ENCODE measurements at places on chromosomes 12 and 14.

DNA sequence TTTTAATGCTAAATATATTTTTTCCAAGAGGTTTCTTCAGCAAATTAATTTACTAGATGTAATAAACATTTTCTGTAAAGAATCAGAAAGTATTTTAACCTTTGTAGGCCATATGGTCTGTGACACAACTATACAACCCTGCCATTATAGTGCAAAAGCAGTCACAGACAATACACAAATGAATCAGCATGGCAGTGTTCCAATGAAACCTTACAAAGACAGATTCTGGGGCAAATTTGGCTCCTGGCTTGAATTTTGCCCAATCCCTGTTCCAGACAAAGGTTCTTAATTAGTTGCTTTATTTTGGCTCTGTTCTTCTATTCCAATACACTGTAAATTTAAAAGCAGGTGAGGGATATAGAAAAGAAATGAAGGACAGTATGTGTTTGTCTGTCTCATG is 352.5 kb downstream of the C12orf50 start:
- no peak for DNase-seq

DNA sequence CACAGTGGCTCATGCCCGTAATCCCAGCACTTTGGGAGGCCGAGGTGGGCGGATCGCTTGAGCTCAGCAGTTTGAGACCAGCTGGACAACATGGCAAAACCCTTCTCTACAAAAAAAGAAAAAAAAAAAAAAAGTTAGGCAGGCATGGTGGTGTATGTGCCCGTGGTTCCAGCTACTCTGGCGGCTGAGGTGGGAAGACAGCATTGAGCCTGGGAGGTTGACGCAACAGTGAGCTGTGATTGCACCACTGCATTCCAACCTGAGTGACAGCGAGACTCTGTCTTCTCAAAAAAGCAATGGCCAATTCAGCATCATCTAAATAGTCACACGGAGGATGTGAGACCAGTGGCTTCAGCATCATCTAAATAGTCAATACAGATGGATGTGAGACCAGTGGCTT is 10.4 kb upstream of the SAMD4A start:
- DNase-seq: no peak

- DNase-seq: no peak
Observed at GRCh38 chr12:4555804-4556203, 6.2 kb upstream of the DYRK4 start.

DNA sequence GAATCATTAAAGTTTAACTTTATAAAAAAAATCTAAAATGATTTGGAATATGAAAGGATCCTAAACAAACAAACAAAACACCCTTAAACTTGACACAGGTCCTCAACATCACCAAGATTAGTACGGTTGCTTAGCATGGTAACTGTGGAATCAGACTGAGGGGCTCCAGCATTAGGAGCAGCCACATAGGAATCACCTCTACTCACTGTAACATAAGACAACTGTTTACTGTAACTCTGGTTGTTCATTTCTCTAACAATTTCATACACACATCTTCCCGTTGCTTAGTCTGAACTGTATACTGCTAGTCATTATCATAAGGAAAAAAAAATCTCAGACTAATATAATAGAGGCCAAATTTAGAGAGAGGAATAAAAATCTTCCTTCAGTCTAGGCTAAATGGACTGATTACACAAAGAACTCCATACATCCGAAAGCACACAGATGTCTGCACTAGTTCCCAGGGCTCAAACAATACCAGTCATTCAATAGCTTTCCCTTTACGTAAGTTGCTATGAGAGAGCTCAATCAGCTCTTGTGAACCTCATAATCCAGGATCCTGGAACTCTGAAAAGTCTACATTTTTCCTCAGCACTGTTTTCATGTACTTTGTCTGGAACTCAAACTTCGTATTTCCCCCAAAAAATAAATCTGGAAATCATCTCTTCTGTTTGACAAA is 26.0 kb downstream of the LRP6 start:
- no peak for DNase-seq

GRCh38 chr12:98113548-98113947 is 401.8 kb upstream of the TMPO start:
- no peak for DNase-seq

GRCh38 chr14:77541905-77542304 is 43.3 kb upstream of the ISM2 start:
- no peak for DNase-seq

- DNase-seq: no peak
Observed at GRCh38 chr14:29927376-29928116, at the start of gene PRKD1. TSS of gene PRKD1 (minus strand) at chr14:29927847.

DNA sequence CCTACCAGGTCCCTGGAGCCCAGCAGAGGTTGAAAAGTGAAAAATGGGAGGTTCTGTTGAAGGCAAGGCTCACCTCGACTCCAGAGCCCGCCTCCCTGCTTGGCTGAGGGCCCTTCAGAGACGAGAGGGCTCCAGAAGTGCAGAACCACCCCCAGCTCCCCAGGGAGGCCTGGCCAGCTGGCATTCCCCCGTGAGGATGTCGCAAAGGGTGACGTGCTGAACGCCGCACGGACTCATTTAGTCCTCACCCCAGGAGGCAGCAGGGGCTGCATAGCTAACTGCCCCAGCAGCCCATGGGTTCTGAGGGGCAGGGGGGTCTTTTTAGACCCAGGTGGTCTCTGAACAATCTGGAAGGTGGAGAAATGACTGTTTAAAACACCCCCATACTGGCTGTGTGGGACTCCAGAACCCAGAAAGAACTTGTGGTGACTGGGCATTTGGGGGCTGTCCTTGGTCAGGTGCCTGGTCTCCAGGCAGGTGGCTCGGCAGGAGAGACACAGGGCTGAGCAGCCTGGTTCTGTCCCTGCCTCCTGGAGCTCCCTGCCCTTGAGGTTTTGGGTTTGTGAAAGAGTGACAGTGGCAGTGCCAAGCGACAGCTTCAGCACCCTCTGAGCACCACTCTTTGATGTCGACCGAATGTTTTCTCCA is 32.0 kb downstream of the ANAPC7 start:
- DNase-seq: no peak

GRCh38 chr12:72276181-72276805 is 4.1 kb downstream of the TRHDE start:
- no peak for DNase-seq

- no peak for DNase-seq
Observed at GRCh38 chr14:95218472-95219193, 61.3 kb upstream of the DICER1 start.

DNA sequence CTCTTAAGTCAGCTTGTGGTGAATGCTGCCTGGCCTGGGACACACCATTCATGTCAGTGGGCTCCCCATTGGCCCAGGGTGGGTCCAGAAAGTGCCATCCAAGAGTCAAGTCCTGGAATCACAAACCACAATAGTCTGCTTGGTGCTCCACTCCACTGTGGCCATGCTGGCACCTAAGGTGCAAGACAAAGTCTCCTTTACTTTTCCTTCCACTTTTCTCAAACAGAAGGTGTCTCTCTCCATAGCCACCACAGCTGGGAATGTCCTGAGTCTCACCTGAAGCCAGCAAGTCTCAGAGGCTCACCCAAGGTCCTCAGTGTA is 9.0 kb downstream of the RDH16 start:
- DNase-seq: no peak

DNA sequence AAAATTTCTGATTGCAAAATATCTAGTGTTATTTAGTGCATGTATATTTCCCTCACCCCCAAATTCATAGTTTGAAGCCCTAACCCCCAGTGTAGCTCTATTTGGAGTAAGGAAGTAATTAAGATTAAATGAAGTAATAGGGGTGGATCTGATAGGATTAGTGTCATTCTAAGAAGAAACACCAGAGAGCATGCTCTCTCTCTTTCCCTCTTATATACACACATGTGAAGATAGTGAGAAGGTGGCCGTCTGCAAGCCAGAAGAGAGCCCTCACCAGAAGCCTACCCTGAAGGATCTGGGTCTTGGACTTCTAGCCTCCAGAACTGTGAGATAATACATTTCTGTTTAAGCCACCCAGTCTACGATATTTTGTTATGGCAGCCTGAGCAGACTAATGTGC is 120.3 kb downstream of the TMEM30B start:
- no peak for DNase-seq

- peak; percentile 28 for DNase-seq
Observed at GRCh38 chr12:8078398-8078797, 3.7 kb upstream of the NECAP1 start.

DNA sequence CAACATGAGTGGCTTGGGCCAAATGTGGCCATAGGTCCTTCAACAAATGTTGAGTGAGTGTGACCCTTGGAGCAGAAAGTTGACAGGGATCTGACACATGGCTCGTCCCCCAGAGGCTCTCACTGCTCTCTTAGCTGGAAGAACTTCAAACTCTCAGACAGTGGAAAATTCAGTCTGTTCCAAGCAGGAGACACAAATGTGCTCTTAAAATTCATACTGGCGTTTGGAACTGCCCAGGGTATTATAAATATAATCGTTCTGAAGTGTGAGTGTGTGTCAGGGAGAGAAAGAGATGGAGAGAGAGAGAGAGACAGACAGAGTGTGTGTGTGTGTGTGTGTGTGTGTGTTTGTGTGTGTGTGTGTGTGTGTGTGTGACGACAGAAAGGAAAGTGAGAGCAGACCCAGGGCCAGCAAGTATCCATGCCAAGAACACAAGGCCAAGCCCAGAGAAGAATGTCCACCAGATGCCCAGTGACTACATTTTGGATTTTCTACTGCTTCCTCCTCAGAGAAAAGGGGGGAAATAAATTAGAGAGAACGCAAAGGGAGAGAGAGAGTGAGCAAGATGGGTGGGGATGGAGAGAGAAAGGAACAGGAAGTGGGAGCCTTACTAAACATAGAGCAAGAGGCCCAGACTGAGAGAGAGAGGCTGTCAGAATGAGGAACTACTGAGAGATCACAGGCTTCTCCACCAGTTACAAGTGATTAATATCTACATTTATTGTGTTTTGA is 193.6 kb upstream of the NUDT4 start:
- DNase-seq: no peak

GRCh38 chr12:99619389-99620158 is 28.0 kb upstream of the GARIN6 start:
- DNase-seq: no peak

GRCh38 chr12:130702966-130703732 is 12.9 kb downstream of the RIMBP2 start:
- DNase-seq: no peak

GRCh38 chr14:85423889-85424288 is 106.1 kb upstream of the FLRT2 start:
- no peak for DNase-seq

- DNase-seq: peak; percentile 37
Observed at GRCh38 chr12:124566997-124567672, at the start of gene NCOR2. TSS of gene NCOR2 (minus strand) at chr12:124567612. CDS start at chr12:124495251, 72,361 bp downstream.

DNA sequence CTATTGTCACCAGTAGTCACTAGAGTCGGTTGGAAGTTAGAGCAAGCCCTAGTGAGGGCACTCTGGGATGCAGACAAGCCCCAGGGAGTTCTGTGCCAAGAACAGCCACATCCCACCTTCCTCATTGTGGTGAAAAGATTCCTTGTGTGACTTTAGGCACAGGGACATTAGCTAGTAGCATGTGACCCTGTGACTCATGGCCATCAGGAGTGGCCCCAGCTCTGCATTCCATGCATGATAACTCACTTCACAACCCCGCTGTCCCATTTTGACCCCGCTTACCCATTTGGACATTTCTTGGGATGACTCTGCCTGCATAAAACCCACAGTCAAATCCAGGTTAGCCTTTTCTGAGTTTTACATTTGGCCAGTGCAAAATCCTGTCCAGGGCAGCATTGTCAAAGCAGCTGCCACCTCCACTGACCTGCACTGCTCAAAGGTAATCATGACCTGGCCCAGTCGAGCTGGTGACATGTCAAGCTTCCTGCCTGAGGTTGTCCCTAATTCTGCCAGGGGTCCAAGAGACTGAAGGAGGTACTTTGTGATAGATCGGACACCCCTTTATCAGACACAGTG is 430.5 kb downstream of the DPF3 start:
- DNase-seq: no peak

DNA sequence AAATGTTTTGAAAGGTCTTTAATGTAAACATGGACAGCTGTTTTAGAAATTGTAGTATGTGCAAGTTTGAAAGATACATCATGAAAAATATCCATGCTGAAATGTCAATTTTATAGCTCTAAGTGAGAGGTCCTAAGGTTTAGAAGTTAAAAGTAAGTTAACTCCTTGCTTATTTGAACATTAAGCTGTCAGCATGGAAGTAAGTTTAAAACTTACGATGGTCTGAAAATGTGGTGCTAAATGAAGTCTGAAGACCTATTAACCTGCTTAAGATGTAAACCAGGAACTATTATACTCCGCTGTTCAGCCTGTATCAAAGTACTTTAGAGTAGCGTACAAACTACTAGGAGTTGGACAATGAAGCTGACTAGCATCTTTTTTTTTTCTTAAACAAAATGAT is 1082.4 kb downstream of the TMTC2 start:
- no peak for DNase-seq

GRCh38 chr12:83210933-83211332 is 524.2 kb downstream of the TMTC2 start:
- no peak for DNase-seq

DNA sequence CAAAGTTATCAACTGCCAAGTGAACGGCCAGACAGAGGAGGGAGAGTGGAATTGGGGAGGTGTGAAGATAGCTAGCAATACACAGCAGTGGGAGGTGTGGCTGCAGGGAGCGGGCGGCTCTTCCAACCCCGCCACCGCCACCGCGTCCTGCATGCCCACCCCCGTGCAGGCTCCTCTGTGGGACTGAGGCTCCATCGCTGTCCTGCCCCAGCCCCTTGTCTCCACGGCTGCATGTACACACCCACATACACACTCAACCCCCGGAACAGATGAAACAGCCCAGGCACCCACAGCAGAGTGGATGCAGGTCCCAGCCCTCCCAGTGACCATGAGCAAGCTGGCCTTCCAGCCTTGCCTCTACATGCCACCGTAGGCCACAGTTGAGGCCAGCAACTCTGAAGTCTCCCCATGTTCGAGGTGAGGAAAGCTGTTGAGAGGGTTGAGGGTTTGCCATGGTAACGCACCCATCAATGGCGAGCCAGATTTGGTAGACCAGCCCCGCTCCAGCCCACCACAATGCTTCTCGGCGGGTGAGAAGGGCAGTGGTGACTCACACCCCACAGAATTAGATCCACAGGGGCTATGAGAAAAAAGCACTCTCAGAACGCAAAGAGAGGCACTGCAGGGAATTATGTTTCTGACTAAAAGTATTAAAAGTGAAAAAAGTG is 39.3 kb downstream of the PITPNM2 start:
- DNase-seq: no peak

DNA sequence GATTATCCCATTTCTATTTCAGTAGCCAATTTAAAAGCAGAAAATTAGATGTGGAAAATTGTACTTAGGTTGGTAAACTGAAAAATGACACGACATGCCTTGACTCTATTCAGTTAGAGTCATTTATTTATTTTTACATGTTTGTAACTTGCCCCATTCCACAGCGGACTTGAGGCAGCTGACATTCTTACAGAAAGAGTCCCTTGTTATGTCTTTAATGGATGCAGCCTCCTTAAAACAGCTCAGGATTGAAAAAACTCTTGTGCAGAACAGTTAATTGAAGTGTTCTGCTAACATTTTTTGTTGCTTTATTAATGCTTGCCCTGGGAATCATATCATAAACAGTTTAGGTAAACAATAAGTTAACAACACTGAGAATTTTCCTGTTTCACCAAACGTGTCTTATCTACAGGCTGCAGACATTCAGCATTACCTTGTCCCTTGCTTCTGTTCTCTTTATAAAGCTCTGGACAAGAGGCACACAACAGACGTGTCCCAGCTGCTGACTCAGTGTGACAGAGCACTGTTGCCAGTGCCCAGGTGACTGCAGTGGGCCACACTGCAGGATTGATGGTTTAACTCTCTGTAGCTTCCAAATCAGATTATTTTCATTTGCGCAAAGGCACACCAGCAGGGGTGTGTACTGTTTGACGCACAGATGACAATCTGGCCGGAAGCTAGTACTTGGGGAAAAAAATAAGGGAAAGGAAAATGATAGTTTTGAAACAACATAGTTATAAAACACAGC is 101.6 kb downstream of the PELI2 start:
- DNase-seq: no peak

- DNase-seq: no peak
Observed at GRCh38 chr12:79452906-79453305, 237.9 kb downstream of the PAWR start.

Measured in activated T-helper 1 cell treated with anti-CD3 and anti-CD28 coated beads, Interleukin-12 subunit alpha, Interleukin-12 subunit beta, Interleukin-2, Interleukin-4 antibody, amounts not matched to agents 30 ng/mL and 10 ng/mL and 1 ng/mL, durations not matched to agents 14 hours and 24 hours and 36 hours (primary cell).